ENCODE measurements at places on chromosomes 3 and 15. TPM values are rescaled to one million over a fixed set of nuclear protein-coding genes. Genes with fewer than 3 reads are reported as not detected.

IL1RAP gene
- total RNA-seq = 10.5 TPM

DNA sequence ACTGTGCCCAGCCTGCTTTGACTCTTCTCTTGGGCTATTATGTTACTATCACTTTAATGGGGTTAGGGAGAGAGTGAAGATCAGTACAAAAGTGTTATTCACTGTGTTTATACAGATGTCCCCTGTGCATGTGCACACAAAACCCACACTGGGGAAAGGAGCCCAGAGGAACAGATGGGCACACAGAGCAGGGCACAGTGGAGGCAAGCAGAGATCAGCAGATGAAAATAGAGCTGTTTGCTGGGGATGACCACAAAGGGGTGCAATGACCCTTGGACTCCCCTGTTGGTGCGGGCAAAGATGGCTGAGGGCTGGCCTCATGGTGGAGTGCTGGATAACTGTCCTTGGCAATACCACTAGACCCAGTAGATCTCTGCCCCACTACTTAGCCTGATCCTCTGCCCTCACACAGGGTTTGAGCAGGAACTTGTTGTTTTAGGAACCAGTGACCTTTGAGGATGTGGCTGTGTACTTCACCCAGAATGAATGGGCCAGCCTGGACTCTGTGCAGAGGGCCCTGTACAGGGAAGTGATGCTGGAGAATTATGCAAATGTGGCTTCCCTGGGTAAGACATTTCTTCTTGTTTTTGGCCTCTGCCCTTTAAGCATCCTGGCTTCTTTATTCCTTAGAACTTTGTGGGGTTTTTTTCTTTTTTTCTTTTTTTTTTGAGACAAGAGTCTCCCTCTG is 5.3 kb downstream of the ZNF620 start:
- no peak for DNase-seq

DNA sequence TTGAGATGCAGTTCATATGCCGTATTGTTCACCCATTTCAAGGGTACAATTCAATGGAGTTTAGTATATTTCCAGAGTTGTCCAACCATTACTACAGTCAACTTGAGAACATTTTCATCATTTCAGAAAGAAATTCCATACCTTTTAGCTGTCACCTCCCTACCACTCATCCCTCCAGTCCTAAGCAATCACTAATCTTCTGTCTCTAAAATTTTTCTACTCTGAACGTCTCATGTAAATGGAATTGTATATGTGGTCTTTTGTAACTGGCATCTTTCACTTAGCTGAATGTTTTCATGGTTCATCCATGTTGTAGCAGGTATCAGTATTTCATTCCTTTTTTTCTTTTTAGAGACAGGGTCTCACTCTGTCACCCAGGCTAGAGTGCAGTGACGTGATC is 51.1 kb downstream of the CMTM7 start:
- no peak for DNase-seq

RBPMS2 gene
- 0.27 TPM for total RNA-seq

PLA2G4E gene
- total RNA-seq = not detected

All from hematopoietic multipotent progenitor cell (in vitro differentiated cells).